ENCODE measurements at places on chromosomes 5 and 9. TPM values are rescaled to one million over a fixed set of nuclear protein-coding genes. Genes with fewer than 3 reads are reported as not detected.

IFNA21 gene
- not detected for total RNA-seq

ENC1 gene
- 503 TPM for total RNA-seq

CAST gene
- 30.2 TPM for total RNA-seq

WDR31 gene
- 5.3 TPM for total RNA-seq

TNFSF15 gene
- total RNA-seq: 0.23 TPM

Measured in diencephalon (tissue), 1 donor.